ENCODE measurements at places on chromosomes 5 and 9.
A peak's percentile ranks its signal among the peaks of the same experiment; 100 is the strongest.

GRCh38 chr5:61277781-61278180 lies 54.3 kb upstream of the ZSWIM6 start:
- DNase-seq: no peak

- no peak for DNase-seq
These were observed 70.4 kb upstream of the CTSV start for GRCh38 chr9:97109194-97109811.

DNA sequence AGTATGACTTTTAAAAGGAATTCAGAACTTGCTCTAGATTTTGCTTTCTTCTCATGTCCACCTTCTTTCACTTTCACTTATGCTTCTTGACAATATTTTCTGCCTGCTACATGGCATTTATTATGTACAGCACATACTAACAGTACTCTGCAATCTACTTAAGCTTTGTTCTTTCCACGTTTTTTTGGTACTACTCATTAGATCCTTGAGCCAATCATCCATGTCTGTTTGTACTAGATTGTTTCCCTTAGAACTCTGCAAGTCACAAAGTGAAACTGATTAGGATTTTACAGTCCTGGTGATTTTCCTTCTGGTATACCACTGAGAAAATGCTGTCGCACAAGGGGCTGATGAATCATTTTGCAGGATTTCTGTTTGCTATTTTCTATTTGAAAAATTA lies 78.3 kb downstream of the PARP8 start:
- DNase-seq: no peak

DNA sequence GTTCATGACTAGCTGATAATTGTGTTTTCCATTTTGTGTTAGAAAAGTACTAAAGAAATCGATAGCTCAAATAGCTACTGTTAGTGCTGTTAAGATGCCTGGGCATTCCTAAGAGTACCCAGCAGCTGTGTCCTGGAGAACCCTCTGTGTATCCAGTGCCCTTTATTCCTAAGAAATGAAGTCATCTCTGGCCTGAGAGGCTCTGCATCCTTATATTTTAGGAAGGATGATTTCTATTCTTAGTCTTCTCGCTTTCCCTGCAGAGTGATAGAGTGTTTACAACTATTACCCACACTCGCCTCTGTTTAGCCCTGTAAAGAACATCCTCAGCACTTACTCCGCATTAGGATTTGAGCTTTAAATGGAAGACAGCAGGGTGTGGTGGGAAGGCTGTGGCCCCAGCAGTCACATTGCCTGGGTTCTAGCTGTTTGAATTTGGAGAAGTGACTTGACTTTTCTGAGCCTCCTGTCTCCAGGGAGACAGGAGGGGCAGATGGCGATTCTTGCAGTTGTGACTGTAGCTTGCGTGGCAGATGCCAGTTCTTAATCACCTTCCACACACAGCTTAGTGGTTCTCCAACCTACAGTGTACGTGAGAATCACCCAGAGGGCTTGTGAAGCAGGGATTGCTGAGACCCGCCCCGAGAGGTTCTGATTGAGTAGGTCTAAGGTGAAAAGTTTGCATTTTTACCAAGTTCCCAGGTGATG lies 177.2 kb upstream of the PITX1 start:
- no peak for DNase-seq

DNA sequence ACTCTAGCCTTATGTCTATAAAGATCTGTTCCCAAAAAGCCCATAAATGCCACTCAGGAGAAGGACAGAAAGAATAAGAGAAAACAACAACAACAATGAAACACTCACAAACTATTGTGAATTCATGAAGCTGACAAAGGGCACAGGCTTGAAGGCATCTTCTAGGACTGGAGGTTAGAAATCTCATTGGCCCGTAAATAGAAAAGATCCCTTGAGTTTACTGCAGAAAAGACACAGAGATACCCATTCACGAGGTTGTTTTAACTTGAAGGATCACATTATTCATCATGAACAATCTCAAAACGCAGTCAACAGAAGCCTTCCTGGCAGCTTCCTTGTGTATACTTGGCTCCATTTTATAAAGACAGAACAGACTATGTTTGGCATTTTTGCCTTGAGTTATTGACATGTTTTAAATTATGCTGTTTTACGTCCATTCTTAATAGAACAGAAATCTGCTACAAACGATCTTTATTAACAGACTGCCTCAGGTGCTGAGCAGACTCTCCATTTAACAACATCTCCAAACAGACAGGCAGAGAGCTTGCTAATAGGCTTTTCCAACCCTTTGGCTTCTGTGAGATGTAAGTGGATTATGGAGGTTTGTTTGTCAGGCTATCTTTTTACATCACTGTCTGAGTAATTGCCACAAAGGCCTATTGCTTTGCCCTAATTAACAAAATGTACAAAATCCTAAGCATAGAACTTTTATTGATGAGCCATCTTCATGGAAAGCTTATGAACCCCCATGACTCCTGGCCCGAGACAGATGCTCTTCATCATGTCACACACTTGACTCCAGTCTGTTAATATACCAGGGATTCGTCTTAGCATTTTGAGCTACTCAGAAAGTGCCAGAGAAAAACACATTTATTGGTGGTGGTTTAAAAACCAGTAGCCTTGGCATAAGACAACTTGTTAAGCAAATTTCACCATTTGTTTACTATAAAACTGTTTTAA lies 735.3 kb upstream of the ZNF608 start:
- no peak for DNase-seq

GRCh38 chr5:171162596-171162995 lies 146.5 kb upstream of the TLX3 start:
- no peak for DNase-seq

DNA sequence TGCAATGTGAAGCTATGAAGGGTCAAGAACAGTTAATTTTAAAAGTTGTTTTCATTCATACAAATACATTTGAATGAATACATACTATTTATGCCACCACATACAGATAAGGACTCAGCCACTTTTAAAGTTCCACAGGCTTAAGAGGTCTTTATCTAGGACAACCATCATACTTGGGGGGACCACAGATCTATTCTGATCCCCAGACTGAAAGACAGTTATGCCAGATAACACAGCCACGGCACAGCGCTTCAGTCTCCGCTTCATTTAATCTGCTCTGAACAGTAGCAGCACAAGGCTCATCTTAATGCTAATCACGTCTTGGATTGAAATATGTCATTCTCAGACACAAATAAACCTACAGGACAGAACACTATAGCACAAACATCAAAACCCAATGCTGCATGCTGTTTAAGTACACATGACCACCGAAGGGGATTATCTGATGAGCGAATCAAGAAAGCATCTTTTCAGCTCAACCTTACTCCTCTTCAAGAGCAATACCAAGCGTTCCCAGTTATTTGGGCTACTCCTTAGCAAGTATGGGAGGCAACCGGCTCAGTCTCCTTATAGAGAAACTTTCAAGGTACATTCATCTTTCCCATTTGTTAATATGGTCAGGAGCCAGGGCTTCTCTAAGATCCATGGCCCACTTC lies 33.3 kb downstream of the PUM3 start:
- no peak for DNase-seq

DNA sequence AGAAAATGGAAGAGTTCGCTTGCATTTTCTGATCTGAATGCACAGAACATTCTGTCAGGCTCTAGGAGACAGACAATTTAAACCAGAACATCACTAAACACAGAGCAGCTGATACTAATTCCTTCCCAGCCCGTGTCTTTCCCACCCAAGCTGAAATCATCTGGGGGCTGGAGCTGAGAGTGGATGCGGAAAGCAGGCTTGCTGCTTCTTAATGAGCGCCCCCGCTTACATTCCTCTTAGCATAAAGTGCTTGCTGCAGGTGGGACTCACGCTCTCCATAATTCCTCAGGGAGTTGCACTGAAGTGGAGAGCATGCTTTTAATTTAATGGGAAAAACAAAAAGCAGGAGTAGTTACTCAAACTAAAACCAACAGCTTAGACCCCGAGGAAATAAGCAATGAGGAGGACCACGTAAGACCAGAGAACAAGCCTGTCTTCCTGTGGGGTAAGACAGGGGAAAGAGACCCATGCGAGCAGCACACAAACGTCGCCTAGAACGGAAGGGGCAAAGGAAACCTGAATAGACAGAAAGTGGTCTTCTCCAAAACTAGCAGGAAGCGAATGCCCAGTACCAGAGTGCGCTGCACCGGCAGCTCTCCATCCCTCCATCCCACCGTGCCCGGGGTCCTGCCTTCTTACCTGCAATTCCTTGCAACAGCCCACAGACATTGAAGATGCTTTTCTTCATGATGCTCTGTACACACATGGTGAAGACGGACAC lies 139.3 kb downstream of the LHFPL2 start:
- DNase-seq: no peak

- DNase-seq: no peak
These were observed 30.2 kb upstream of the PTGER4 start for GRCh38 chr5:40649463-40650030.

GRCh38 chr5:173140769-173141168 lies 3.6 kb upstream of the BNIP1 start:
- DNase-seq: no peak

GRCh38 chr9:35085078-35085477 lies 5.3 kb upstream of the FANCG start:
- no peak for DNase-seq

DNA sequence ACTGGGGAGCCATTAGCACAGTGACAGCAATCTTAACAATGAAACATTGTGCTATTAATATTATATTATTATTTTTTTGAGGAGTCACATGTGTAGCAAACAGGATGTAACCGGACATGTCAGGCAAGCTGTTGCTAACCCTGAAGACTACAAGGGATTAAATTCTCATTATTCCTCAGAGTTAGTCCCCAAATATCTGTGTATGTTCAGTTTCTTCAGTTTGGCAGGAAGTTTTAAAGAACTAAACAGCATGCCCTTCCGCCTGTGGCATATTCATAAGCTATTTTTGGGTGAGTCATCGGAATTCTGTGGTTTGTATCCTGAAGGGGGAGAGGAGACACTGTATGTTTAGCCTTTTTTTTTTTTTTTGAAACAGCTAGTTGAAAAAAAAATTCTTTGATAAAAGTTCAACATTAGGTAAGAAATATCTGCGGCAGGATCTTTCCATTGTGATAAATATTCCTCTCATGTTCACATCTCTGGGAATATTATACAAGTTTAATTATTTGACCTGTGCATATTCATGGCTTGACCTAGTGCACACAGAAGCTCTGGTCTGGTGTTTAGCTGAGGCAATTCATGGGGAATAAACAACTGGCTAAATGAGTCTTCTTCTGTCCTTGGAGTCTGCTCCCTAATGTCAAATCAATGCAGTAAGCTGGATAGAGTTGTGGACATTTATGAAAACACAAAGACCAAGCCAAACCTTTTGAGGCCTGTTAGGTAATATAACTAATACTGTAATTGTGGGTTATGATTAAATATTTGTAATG lies 202.7 kb upstream of the CDKN2B start:
- DNase-seq: no peak

- no peak for DNase-seq
These were observed 1040.6 kb upstream of the SEMA6A start for GRCh38 chr5:117615226-117615625.

GRCh38 chr5:134004626-134005416 lies at the start of gene VDAC1:
Gene VDAC1, minus strand, starts transcription at chr5:134004975. Its CDS starts 11,963 bp downstream, at chr5:133993012.
- DNase-seq: peak; percentile 90

- DNase-seq: no peak
These were observed 273.2 kb downstream of the RAB3C start for GRCh38 chr5:58855851-58856739.

- DNase-seq: no peak
These were observed 9.6 kb upstream of the PHF24 start for GRCh38 chr9:34948451-34948850.

- no peak for DNase-seq
These were observed 160.8 kb upstream of the CDKN2B start for GRCh38 chr9:22169727-22170503.

- DNase-seq: no peak
These were observed 101.0 kb downstream of the USP20 start for GRCh38 chr9:129936222-129936621.

GRCh38 chr9:20447291-20447690 lies 175.0 kb downstream of the MLLT3 start:
- no peak for DNase-seq

DNA sequence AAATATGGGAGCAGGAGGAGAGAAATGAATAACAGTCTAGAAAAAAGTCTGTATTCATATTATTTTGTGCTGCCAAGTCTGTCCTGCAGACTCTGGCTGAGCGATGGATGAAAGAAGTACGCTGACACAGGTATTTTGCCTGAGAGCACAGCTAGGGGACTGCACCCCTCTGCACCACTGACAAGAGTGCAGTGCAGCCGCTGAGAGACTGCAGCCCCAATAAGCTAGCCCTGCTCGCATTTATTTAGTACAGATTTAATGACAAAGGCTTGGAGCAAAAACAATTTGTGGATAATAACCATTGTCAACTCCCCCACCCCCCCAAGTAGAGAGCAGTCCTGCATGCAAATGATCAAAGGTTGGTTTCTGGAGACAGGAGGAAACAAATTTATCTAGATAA lies 13.3 kb upstream of the MRPS30 start:
- no peak for DNase-seq

DNA sequence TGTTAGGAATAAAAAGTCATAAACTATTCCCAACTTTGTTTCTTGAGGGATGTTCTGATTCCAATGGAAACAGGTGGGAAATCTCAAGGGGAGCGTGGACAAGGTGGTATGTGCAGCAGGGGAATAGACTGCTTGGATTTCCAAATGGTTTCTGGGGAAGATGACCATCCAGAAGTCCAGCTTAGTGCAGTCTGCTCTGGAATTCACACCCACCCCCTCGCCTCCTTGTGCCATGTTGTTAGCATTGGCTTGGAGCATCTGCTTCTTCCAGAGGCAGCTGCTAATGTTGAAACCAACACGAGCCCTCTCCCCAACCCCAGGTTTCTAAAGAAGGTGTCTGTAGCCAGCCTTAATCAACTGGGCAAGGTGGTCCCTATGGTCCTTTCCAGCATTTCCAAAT lies 90.9 kb downstream of the PDE6A start:
- no peak for DNase-seq

- no peak for DNase-seq
These were observed 142.7 kb upstream of the SLC12A2 start for GRCh38 chr5:127940854-127941253.

- DNase-seq: no peak
These were observed 356.2 kb downstream of the RASEF start for GRCh38 chr9:82706786-82707185.

DNA sequence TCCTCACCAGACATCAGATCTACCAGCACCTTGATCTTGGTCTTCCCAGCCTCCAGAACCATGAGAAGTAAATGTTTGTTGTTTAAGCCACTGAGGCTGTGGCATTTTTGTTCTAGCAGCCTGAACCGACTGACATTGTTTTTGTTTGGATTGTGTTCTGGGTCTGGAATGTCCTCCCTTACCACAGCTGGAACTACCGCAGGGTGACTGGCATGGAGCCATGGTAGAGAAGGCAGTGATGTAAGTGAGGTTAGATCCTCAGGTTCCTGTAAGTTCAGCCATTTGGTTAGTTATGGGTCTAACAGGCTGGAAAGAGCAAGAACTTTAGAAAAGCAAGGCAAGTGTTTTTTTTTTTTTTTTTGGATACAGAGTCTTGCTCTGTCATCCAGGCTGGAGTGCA lies 209.3 kb downstream of the DAB2IP start:
- DNase-seq: no peak

GRCh38 chr9:34140853-34141252 lies 14.4 kb upstream of the DCAF12 start:
- no peak for DNase-seq

- no peak for DNase-seq
These were observed 154.1 kb upstream of the CDH12 start for GRCh38 chr5:23007236-23007635.
